ENCODE measurements at places on chromosomes 5 and 9. TPM values are rescaled to one million over a fixed set of nuclear protein-coding genes. Genes with fewer than 3 reads are reported as not detected.
A peak's percentile ranks its signal among the peaks of the same experiment; 100 is the strongest.

Gene SLCO6A1
- total RNA-seq = not detected

- H3K27ac ChIP-seq = peak overlapping the region; percentile 65
- H3K27me3 ChIP-seq = no peaks in the 10 kb centered on the region
- peak; percentile 61 for DNase-seq
- H3K4me3 ChIP-seq = peak overlapping the region; percentile 99
- H3K4me1 ChIP-seq = peaks cover 36% of the 10 kb centered on the region
These were observed 454 bp downstream of the NELFB start for GRCh38 chr9:137255448-137256114.

GRCh38 chr9:125761676-125762450, 14.7 kb downstream of the PBX3 start:
- peaks cover 3% of the 10 kb centered on the region for H3K4me1 ChIP-seq
- no peaks in the 10 kb centered on the region for H3K36me3 ChIP-seq
- peak overlapping the region; percentile 50 for H3K27ac ChIP-seq
- no peak for DNase-seq
- no peaks in the 10 kb centered on the region for H3K27me3 ChIP-seq

DNA sequence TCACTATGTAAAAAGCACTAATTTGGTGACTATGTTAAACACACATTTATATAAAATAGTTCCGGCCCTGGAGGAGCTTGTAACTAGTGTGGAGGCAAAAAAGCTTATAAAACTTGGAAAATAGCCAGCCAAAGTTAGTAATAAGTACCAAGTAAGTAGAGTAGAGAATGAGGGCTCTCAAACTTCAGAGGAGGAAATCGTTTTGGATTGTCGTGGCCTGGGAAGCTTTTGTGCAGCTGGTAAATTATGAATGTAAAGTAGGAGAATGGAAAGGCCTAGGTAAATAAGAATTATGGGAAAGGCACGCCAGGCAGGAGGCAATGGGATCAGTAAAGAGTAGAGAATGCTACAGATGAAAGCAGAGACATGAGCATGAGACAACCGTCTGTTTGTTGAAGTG, 832.7 kb upstream of the ZNF608 start:
- DNase-seq = no peak
- no peaks in the 10 kb centered on the region for H3K36me3 ChIP-seq
- no peak overlapping the region for H3K27ac ChIP-seq
- no peak overlapping the region for H3K4me3 ChIP-seq
- no peaks in the 10 kb centered on the region for H3K27me3 ChIP-seq
- H3K4me1 ChIP-seq = no peaks in the 10 kb centered on the region

DNA sequence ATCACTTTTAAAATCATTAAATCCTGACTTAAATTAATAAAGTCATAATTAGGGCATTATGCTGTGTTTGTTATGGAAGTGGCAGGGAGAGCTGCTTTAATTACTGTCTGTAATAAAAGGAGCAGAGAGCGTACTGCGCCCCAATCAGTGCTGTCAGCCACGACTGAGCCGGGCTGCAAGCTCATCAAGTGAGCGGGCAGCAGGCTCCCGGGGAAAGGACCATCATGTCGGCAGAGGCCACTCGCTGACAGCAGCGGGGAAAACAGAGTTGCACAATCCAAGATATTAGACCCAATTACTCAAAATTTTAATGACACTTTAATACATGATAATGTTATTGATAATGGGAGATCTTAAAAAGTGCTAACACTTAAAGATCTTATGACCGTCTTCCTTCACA, 181.6 kb downstream of the AP3B1 start:
- peaks cover 8% of the 10 kb centered on the region for H3K4me1 ChIP-seq
- H3K36me3 ChIP-seq = no peaks in the 10 kb centered on the region
- no peak overlapping the region for H3K4me3 ChIP-seq
- H3K27me3 ChIP-seq = no peaks in the 10 kb centered on the region
- H3K27ac ChIP-seq = no peak overlapping the region

DNA sequence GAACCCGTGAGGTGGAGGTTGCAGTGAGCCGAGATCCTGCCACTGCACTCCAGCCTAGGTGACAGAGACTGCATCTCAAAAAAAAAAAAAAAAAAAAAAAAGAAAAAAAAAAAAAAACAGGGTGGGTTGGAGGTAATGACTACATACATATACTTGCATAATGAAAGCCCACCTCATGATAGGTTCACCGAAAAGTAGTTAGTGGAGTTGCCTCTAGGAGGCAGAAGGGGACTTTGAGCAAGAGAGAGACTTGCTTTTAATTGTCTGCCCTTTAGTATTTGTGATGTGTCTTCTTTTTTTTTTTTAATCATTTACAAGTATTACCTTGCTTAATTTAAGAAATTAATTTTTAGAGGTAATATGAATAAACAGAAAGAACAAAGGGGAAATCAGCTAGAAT, 99.8 kb downstream of the PPARGC1B start:
- no peak overlapping the region for H3K27ac ChIP-seq
- no peak for DNase-seq
- no peaks in the 10 kb centered on the region for H3K36me3 ChIP-seq
- no peaks in the 10 kb centered on the region for H3K27me3 ChIP-seq

- DNase-seq = no peak
- H3K27ac ChIP-seq = no peak overlapping the region
- H3K36me3 ChIP-seq = no peaks in the 10 kb centered on the region
- no peaks in the 10 kb centered on the region for H3K27me3 ChIP-seq
- no peak overlapping the region for H3K4me3 ChIP-seq
- peaks cover 6% of the 10 kb centered on the region for H3K4me1 ChIP-seq
These were observed 155.3 kb upstream of the GNA14 start for GRCh38 chr9:77803423-77803822.

DNA sequence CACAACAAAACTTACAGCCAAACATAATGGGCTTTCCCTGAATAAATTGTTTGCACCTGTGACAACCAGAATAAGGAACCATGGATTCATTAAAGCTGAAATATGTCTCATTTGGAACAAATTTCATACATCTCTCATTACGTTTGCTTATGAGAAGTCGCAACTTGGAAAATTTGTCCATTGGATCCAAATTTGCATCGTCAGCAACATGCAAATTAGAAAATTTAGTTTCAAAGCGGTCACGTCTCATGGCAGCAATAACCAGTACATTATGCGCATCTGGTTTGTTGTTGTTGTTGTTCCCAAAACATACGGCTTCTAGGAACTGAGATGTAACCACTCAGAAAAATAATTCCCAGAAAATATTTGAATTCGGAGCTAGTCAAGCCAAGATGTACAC, 1311.5 kb upstream of the CDH6 start:
- no peak for DNase-seq
- no peaks in the 10 kb centered on the region for H3K36me3 ChIP-seq
- H3K4me1 ChIP-seq = no peaks in the 10 kb centered on the region
- no peaks in the 10 kb centered on the region for H3K27me3 ChIP-seq
- no peak overlapping the region for H3K27ac ChIP-seq

Gene PRSS3
- total RNA-seq = 526 TPM

GRCh38 chr5:94575196-94575595, 43.2 kb downstream of the KIAA0825 start:
- no peak overlapping the region for H3K4me3 ChIP-seq
- no peaks in the 10 kb centered on the region for H3K4me1 ChIP-seq
- H3K36me3 ChIP-seq = no peaks in the 10 kb centered on the region
- no peaks in the 10 kb centered on the region for H3K27me3 ChIP-seq
- no peak overlapping the region for H3K27ac ChIP-seq

All from body of pancreas (tissue), 4 donors.